ENCODE measurements at places on chromosomes 1 and 21.

- DNase-seq: no peak
Measured at GRCh38 chr1:211126622-211127021, 7.3 kb downstream of the KCNH1 start.

- no peak for DNase-seq
Measured at GRCh38 chr21:17769447-17769845, 49.7 kb downstream of the C21orf91 start.

GRCh38 chr1:35561297-35561971, 3.8 kb downstream of the NCDN start:
- no peak for DNase-seq

GRCh38 chr1:42170779-42171621, 6.5 kb upstream of the GUCA2A start:
- no peak for DNase-seq

DNA sequence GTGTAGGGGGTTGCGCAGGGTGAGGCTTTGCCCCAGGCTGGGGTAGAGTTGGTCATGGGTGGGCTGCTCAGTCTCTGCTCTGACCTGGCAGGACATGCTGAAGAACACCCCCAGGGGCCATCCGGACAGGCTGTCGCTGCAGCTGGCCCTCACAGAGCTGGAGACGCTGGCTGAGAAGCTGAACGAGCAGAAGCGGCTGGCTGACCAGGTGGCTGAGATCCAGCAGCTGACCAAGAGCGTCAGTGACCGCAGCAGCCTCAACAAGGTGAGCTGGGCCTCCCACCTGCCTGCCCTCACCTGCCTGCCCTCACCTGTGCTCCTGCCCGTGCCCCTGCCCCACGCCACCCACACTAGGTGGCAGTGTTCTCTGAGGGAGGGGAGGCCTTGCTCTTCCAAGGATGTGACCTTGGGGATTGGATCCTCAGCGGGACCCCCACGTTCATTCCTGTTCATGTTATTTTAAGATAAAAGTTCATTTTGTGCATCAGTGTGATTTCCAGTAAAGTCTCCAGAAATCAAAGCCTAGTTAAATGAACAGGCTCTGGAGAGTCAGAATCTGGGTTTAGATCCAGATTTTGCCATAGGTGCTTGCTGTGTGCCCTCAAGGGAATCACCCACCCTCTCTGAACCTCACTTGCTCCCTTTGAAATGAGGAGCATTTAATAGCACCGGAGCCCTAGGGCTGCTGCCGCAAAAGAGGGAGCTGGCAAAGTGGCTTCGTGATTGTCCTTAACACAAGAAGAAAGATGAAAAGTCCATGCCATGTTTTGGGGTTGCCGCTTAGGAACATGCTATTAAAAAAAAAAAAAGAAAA, 87.9 kb downstream of the ARHGEF10L start:
- DNase-seq: no peak

DNA sequence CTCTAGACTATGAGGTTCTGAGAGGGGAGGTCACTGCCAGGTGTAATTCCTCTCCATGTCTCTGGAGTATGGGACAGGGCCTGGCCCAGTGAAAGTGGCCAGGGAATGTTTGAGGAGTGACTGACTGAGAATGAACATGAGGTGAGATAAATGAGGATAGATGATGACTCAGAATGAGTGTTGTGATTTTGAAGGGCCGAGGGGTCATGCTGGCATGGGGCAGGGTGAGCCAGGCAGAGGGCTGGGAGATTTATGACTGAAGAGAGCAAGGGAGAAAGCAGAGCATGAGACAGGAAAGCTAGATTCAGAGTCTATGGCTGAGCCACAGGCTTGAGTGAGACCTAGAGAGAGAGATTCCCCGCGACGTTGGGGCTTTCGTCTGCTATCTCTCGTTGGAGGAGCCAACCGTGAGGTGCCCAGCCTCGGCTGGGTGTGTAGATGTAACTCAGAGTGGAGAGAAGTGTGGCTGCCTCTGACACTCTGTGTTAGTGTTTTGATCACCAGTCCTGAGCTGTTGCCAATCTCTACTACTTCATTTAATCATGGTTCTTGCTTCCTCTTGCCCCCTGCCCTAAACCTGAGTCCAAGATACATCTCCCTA, 50.1 kb downstream of the FOXD2 start:
- DNase-seq: no peak

DNA sequence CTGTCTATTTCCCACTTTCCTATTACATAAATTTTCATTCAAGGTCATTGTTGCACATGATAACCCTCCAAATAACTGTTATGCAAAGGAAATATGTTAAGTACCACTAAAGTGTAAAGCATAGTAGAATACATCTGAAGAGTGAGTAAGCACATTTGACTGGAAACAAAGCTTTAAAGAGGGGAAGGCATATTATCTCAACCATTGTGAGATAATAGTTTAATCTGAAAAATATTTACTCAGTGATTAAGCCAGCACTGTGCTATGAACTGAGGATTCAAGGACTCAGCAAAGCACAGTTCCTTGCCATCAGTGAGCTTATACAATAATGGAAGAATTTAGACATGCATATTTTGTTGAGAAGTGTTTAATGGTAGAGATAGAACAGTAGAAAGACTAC, 127.4 kb downstream of the HMCN1 start:
- no peak for DNase-seq

DNA sequence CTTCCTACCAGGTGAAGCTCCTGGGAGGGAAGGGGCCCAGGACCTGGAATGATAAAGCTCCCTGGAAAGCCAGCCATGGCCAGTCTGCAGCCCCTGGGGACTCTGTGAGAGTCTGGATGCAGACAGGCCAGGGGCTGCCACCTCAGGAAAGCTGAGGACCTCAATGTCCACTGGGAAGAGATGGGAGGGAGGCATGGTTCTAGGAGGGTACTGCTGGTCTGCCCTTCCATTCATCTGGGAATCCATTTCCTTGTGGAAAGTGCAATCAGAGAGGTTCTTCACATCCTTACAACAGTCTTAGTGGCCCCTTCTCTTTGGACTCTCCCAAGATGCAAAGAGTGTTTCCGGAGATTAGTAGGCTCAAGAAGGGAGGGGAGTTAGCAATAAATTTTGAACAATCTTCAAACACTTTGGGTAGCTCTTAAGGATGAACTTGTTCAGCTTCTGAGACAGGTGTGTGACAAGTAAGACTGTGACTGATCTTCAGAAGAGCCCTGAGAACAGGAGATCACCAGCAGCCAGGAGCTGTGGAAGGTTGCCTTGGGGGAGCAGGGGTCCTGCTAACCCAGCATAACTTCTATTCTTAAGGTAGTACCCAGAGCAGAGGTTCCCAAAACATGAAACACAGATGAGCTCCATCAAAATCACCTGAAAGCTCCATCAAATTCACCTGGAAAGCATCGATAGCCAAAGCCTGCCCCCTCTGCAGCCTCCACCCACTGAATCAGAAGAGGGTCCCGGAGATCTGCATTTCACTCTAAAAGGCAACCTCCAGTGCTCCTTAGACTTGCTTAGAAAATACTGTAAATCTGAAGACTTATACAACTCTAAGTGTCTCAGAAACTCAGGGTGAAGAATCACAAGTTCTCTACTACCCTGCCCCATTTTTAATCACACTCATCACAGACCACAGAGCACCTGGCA, 616 bp upstream of the LAX1 start:
- DNase-seq: no peak

DNA sequence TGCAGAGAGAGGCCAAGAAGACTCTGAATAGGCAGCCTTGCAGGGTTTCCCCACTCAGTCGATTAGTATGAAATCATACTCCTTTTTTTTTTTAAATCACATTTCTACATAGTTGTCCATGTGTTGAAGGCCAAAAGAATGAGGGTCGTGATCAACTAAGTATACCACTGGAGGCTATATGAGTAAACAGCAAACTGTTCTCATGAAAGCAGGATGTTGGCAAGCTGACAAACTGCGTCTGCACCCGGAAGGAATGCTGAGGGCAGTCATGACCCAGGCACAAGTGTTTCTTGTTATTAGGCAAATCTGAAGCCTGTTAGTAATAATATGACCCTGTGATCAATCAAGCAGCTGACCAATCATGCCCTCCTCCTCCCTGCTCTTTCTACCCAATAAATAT, 213.2 kb downstream of the USH2A start:
- DNase-seq: no peak

DNA sequence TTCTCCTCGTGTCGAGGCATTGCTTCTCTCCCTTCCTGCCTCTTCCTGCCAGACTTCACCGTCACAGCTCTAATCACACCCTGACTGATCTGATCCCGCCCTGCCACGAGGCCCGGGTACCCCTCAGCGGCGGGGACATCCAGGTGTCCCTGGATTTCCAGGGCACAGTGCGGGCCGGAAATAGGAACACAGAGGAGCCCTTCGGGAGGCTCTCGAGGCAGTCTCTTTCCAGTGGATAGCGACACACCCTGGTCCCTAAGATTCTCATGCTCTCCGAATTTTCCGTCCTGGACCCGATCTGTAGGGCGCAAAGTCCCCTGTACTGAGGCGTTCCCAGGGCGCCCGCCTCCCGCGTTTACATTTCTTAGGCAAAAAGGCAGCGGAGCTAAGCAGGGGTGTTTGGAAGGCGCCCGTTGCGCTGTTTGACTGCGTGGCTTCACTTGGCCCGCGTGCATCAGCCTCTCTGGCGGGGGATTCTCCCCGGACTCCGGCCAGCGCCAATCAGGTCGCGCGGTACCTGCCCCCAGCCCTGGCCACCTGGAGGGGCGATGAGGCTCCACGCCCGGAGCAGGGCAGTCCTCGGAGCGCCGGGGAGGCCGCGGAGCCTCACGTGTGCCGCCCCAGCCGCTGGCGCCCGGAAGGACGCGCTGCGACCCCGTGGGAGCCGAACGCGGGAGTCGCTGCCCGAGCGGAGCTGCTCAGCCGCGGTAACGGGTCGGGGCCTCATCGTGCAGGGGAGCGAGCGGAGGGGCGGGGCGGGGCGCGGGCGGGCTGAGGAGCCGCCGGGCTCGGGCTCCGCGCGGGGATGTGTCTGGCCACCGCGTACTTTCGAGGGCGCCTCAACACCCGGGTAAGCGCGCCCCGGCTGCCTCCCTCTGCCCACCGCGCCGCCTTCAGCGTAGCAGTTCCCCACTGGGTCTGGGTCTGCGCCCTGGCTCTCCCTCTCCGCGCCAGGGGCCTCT, at the start of gene FAM163A:
FAM163A (plus strand) TSS at position 575 of the 962 bp plus-strand sequence. CDS start 69,807 bp downstream, outside the sequence.
- no peak for DNase-seq

GRCh38 chr1:53470584-53470983, 11.4 kb downstream of the DMRTB1 start:
- DNase-seq: no peak

DNA sequence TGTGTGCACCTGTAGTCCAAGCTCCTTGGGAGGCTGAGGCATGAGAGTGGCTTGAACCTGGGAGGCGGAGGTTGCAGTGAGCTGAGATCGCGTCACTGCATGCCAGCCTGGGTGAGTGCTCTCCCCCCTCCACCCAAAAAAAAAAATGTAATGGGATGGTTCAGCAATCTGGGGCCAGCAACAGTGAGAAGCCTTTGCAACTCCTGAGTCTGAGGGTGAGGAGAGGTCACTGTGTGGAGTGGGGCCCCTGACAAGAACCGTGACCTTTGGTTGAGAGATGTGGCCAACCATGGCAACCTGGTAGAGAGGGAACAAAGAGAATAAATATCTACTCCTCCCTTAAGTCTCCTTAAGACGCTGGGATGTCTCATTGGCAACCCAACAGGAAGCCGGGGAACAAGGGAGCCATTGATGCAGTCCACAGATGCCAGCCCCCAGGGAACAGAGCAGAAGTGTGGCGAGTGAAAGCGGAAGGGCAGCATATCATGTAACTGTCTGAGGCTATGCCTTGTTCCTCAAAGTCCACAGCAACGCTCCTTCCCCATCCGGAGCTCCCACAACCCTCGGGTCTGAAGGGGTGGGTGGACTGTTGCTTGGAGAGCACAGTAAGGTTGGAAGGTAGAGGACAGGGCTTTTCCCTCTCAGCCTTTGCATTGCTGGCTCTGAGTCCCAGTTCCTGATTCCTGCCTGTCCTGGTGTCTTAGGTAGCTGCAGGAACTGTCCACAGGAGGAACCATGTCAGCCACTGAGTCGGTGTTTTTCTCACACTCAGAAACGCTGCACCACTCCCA, 8.3 kb downstream of the TRNP1 start:
- no peak for DNase-seq

- DNase-seq: no peak
Measured at GRCh38 chr1:30147188-30147587, 576.2 kb downstream of the MATN1 start.

GRCh38 chr1:247638011-247638410, 32.6 kb downstream of the OR2G3 start:
- no peak for DNase-seq

GRCh38 chr1:112702420-112703261, 4.3 kb downstream of the RHOC start:
- DNase-seq: no peak

DNA sequence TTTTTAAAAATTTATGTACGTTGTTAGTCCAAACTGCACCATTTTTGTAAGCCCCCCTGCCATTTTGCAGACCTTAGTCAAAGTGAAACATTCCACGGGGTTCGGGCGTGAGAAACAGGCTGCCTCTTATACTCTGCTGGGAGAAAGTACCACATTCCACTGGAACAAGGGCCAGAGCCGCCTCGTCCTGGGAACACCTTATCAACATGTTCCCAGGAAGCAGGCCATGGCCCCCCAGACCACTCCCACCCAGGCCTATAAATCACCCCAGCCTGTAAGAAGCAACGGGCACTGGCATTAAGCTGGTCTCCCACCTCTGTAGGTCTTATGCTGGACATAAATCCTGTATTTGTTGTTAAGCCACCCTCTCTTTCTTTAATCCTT, 854 bp upstream of the ZRANB2 start:
- no peak for DNase-seq

- no peak for DNase-seq
Measured at GRCh38 chr1:84719543-84720217, 29.4 kb upstream of the SSX2IP start.

- peak; percentile 44 for DNase-seq
Measured at GRCh38 chr1:150165622-150166612, 16.2 kb downstream of the PLEKHO1 start.

- DNase-seq: no peak
Measured at GRCh38 chr21:38303300-38303699, 46.5 kb downstream of the KCNJ15 start.

DNA sequence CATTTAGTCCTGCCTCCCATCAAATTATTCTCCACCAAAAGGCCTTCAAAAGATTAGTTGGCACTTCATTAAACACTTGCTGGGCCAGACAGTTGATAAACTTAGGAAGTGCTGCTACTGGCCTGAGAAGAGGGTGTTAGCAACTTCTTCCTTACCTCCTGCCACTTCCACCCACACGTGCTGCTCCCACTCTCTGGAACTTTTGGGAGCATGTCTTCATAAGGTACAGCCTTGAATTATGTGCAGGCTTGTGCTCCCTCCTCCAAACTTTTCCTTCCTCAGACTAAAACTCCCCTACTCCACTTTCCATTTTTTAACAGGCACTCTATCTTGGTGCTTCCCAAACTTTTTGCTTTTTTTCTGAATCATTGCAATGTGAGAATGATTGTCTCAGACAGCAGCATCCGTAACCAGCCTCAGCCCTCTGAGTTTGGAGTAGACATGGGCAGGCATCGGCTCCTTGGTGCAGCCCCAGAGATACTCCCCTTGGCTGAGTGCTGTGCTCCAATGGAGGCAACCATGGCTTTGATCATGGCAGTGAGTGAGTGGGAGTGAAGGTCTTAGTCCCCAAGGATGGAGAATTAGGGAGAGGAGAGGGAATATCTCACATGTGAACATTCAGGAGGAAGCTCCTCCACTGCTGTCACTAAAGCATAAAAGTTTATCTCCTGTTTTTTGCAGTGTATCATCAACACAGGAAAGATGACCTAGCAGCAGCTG, 8.7 kb upstream of the LELP1 start:
- no peak for DNase-seq

All from activated T-cell treated with anti-CD3 and anti-CD28 coated beads for 4 hours (primary cell).